ENCODE measurements at places on chromosomes 2 and 18.

- DNase-seq, result no peak
These were observed 11.8 kb upstream of the ZFP36L2 start for GRCh38 chr2:43238176-43238575.

DNA sequence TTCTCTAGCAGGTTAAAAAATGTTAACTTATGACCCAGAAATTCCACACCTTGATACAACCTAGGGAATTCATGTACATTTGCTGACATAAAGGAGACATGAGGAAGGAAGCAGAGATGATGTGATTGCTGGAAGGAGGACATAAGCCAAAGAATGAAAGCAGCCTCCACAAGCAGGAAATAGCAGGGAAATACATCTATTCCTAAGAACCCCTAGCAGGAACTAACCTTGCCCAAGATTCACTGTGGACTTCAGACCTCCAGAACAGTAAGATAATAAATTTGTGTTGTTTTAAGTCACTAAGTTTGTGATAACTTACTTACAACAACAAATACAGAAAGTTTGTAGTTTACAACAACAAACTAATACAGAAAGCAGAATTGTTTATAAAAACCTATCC is 4.6 kb upstream of the DSG4 start:
- no peak for DNase-seq

GRCh38 chr2:41234093-41234492 is 782.2 kb upstream of the SLC8A1 start:
- no peak for DNase-seq

- DNase-seq, result no peak
These were observed 16.8 kb upstream of the MTERF4 start for GRCh38 chr2:241118737-241119505.

GRCh38 chr2:28263690-28264089 is 129.0 kb upstream of the FOSL2 start:
- DNase-seq, result no peak

DNA sequence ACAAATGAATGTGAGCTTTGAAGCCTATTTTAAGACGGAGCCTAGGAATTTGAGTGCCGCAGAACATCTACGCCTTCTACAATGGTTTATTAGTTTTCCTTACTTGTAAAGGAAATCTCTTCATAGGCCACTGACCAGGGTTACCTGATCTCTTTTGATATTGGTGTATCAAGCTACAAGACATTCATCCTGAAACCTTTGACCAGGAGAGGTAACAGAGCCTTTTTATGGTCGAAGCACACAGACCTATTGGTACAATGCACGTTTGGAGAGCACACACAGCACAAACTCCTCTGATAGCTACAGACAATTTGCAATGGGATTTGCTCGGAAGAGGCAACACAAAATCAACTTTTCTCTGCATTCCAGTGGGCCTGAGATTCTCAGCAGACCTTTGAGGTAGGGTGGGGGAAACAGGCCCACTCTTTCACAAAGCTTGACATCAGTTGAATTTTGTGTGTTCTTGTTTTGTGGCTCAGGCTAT is 12.8 kb downstream of the MYCN start:
- DNase-seq, result no peak

DNA sequence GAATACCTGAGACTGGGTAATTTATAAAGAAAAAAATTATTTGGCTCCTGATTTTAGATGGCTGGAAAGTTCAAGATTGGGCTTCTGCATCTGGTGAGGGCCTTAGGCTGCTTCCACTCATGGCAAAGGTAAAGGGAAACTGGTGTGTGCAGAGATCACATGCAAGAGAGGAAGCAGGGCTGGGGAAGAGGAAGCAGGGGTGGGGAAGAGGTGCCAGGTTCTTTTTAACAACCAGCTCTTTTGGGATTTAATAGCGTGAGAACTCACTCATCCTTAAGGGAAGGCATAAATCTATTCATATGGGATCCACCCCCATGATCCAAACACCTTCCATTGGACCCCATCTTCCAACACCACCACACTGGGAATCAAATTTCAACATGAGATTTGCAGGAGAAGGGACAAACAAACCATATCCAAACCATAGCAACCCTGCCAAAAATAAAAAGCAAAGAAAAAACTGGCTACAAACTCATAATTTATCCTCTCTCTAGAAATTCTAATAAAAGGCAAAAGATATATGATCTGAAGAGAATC is 30.4 kb downstream of the PRKRA start:
- no peak for DNase-seq

DNA sequence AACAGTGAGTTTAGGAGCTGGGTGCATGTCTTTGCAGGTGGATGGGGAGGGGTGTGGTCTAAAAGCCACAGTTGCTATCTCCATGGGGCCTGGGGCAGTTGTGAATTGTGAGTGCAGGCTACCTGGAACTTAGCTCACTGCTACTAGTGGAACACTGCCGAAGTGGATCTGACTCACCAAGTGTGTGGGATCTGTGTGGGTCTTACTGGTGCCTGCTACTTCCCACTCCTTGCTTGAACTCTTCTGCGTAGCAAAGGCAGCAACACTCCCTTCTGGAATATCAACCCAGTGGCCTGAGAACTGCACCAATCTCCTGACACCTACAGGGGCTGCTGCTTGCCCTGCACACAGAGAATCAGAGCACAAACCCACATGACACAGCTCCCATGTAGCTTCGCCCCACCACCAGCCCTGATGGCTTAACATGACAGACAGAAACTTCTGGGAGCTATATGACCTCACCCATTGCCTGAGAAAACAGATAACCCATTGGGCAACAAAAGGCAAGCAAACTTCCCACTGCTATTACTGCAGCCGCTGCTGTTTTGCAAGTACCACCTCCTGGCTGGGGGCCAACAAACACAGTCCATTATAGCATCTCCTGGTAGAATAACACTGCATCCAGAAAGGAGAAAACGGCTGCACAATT is 455.1 kb upstream of the DDX18 start:
- no peak for DNase-seq

DNA sequence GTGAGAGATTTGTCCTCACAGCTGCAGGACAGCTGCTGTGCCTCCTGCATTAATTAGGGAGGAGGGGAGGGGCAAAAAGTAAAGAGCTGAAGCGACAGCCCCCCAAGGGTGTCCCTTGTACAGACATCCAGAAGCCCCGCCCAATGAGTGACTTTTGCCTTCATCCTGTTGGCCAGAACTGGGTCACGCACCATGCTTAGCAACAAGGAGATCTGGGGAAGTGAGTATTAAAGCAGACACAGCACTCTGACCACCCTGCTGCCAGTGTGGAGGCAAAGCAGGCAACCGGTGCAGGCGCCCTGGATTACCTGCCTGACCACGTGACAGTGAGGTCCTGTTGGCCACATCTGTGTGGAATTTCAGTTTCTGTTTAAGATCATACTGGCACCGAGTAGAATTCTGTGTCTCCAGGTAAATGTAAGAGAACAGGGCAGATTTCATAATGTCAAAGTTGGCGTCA is 21.5 kb upstream of the BIN1 start:
- no peak for DNase-seq

- no peak for DNase-seq
These were observed 61.2 kb upstream of the GLI2 start for GRCh38 chr2:120674246-120675170.

DNA sequence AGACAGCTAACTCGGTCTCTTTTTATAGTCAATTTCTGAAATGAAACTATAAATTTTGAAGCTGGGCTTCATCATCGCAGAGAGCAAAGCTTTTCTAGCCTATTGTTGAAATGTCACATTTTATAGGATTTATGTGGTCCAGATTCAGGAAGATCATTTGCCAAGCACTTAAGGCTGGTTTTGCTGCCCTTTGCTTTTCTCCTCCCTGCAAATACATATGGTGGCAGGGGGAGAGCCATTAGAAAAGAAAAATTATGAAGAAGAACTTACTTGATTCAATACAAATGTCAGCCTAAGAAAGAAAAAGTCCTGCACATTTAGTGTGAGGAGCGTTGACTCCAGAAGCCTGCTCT is 206.9 kb upstream of the NRP2 start:
- DNase-seq, result no peak

All from hematopoietic multipotent progenitor cell treated with erythropoietin and hydrocortisone succinate and interleukin-3 and kit ligand, for 15 days (in vitro differentiated cells).